NCI-H1436 treated with DMSO at 0.1 percent for 48 hours (cell line): ENCODE measurements at places on chromosomes 1 and 21.

DNA sequence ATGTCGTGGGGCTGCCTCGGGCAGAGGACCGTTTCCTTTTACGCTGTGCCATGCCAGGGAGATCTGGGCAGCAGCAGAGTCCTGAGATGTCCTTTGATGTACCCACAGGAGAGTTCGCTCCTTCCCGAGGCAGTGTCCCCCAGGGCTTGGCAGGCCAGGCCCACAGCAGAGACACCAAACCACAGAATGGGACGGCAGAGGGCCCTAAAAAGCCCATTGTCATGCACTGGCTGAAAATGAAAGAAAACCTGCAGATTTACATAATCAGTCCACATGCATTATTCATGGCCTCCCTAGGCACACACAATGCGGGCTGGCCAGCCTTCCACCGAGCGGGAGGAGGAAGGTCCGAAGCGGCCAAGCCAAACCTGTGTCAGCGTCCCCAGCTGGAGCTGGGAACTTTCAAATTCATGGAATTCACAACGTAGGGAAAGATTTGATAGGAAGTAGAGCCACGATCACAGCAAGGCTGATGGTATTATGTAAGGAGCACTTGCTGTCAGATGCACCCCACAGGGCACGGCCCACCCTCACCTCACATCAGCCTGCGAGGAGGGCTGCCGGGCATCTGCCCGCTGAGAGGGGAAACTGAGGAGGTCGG, 25.3 kb upstream of the EFHD2 start:
- DNase-seq, result no peak

DNA sequence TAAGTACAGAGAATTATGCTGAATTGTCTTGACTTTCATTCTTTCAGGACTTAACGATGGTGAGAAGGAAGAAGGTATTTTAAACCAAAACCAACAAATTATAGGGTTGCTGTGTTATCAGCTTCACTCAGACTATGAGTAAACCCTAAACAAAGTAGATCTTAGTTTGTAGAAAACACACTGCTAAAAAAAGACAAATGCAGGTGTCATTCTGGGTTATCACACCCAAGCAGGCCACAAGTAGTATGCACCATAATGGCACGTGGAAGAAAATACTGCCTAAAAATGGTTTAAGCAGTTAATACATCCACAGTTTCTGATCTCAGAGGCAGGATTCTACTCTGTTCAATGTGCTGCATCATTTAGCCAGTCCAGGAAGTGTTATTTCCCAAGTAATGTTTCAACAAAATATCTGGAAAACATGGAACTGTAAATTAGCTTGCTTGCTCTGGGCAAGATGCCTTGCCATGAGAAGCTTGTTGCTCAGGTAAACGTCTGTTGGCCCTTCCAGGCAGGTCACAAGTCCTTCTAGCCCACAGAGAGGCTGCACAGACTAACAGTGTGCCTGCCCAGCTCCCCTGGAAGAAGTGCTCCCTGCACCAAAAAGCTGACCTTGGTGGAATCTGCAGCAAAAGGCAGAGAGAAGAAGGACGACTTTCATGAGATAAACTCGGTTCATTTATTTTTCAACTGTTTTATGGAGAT, 4.1 kb downstream of the DIPK1A start:
- DNase-seq, result no peak

DNA sequence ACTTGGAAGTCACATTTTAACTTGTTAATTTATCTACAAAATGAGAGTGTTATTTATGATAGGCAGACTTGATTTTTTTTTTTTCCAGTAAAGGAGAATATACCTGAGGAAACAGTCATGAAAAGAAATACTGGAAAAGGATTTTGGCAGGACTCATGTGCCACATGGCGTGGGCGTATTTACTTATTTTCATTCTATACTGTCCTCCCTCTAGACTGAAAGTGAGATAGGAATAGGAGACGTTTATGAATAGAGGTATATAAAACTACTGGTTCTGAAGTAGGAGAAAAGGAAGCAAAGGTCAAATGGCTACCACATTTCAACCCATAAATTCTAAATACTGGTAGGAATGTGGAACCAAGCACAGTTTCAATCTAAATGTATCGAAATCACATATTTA, 94.8 kb upstream of the MPC2 start:
- DNase-seq, result no peak

DNA sequence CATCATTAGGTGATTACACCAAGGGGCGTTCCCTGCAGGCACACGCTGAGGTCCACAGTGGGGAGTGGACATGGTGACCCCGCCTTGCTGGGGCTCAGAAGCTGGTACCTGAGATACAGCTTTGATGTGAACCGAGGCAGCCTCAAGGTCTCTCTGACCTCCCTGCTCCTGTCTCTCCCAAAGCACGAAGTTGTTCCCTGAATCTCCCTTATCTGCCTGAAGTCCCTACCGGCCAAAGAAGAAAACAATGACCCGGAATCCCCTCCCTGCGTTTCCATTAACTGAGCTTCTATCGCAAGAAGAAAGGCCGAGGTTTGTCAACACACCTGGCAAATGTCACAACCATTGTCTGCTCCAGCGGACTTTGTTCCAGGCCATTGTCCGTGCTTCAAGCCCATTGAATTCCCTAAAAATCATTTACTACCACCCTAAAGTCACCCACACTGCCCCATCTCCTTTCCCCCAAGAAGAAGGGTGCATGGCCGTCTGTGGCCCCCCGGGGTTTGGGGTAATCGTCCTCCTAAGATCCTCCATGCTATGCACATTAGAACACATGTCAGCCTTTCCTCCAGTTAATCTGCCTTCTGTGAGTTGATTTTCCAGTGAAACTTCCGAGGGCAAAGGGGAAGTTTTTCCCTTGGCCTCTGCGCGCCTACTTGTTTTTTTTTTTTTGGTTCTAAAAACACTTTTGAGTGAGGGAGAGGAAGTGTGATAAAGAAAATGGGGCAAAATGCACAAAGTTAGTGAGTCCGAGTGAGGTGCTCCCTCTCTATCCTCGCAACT, 48.1 kb upstream of the COL18A1 start:
- DNase-seq, result no peak

DNA sequence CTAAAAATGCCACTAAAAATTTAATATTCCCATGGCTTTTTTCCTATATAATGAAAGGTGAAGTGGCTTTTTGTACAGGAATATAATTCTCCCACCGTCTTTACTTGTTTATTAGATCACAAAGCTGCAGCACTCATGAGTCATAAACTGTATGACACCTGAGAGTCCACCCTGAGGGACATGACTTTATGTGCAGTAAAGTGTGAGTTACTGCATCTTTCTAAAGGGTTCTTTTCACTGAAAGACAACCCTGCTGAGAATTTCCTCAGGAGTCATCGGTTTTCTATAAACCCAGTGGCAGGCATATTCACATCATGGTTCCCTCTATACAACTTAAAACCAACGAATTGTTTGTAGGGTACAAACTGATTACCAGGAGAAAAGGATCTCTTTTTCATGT, 77.4 kb downstream of the APP start:
- no peak for DNase-seq

- DNase-seq, result no peak
Measured at GRCh38 chr21:39869141-39869818, 2.0 kb downstream of the PCP4 start.

GRCh38 chr1:82015444-82015843, 214.7 kb downstream of the ADGRL2 start:
- no peak for DNase-seq

GRCh38 chr1:56057466-56058405, 521.6 kb downstream of the PLPP3 start:
- no peak for DNase-seq

- peak; percentile 23 for DNase-seq
Measured at GRCh38 chr1:205438213-205439158, 16.6 kb upstream of the LEMD1 start.

DNA sequence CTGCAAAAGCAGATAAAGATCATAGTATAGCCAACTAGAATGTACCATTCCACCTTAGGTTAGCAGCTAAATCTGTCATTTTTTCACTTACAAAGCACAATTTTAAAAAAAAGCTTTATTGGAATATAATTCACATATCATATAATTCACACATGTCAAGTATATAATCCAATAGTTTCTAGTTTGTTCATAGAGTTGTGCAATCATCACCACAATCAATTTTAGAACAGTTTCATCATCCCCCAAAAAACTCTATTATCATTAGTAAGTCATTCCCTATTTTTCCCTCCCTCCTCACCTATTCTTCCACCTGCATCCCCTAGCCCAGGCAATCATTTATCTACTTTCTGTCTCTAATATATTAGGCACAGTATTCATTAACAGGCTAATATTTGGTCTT, 32.0 kb upstream of the INSL5 start:
- no peak for DNase-seq

GRCh38 chr1:19534281-19534680, 48.9 kb upstream of the CAPZB start:
- no peak for DNase-seq

DNA sequence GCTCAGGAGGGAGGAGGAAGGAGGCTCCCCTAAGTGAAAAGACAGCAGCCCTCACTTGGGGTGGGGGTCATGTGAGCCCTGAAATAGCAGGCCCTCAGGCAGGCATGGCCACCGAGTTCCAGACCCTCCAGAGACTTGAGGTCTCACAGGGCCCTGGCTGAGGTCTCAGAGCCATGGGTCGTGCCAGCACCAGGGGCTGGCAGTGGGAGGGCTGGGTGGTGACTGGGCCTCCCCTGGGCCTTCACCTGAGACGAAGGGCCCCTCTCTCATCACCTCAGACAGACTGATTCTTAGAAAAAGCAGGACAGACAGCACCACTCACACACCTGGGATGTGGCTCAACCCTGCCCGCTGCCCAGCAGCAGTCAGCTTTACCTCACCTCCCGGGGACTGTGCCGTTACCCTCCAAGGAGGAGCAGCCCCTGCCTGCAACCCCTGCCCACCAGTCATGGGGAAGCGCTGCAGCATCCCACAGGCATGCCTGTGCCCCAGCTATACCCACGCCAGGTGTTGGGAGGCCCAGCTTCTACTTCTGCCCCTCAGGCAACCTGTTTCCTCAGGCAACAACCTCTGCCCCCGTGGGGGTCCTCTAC, 42.6 kb upstream of the LRP8 start:
- DNase-seq, result no peak

DNA sequence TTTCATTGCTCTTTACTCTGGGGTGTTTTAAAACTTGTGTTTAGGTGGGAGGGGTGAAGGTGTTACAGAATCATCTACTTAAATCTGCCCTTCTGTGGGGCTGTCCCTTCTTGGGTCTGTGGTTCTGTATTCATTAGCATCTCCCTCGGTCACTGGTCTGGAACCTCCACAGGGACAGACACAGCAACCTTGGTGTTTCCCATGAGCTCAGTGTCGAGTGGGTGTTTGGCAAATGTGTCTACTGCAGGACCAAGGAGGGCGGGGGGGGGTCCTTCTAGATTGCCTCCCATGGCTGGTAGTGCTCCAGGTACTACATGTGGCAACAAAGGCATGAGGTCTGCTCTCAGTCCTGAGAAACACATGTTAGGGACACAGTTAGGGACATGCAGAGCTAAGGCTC, 273.4 kb downstream of the PCP4 start:
- no peak for DNase-seq

- no peak for DNase-seq
Measured at GRCh38 chr1:43990271-43991199, 864 bp upstream of the CCDC24 start.

- no peak for DNase-seq
Measured at GRCh38 chr1:55610203-55610602, 395.0 kb upstream of the USP24 start.

DNA sequence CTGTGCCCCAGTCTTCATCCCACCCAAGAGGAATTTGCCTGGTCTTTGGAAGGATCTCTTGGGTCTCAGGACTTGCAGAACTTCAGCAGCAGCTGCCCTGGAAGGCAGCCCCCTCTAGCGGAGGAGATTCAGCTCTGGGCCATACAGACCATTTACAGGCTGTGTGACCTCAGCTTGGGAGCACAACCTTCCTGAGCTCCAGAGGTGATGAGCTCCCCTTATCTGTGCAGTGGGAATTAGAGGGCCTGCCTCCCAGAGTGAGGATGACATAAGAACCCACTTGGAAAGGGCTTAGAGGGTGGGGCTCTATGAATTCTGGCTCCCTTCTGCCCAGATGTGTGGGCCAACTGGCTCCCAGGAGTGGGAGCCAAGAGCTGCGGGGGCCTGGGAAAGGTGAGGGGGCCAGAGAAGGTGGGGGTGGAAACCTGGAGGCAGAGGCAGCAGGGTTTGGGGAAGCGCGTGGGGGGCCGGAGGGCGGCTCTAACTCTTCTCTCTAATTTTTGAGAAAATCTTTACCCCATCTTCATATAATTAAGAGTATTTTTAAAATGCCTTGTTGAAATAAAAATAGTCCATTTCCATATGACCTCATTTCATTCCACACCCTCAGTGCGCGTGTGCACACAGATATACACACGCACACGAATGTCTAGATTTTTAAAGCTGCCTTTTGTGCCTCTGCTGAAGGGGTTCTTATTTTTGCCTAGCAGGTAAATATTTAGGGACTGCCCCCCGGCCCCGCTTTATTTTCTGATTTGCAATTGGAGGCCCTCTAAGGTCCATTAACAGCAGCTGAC, 21.5 kb downstream of the EPHB2 start:
- DNase-seq, result no peak

- no peak for DNase-seq
Measured at GRCh38 chr21:22711636-22712035, 1713.4 kb downstream of the NCAM2 start.

- no peak for DNase-seq
Measured at GRCh38 chr1:118290571-118290970, 105.5 kb upstream of the SPAG17 start.

- no peak for DNase-seq
Measured at GRCh38 chr1:116585886-116586285, 15.1 kb upstream of the CD58 start.

DNA sequence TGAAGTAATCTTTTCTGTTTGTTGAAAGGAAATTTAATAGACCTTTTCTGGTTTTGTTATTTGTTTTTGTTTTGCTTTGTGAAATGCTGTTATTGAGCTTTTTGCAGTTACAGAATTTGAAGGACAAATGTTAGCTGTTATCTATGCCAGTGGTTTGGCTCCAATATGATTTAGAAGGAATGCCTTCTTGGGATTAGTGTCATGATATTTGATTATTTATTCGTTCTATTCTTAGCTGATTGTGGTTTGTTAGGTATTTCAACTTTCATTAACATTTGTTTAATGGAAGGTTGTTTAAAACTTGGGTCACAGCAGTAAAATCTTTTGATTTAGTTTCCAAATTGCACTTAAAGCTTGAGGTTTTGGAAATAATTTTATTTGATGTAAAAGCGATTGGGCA, 33.5 kb downstream of the ADGRL2 start:
- DNase-seq, result no peak

DNA sequence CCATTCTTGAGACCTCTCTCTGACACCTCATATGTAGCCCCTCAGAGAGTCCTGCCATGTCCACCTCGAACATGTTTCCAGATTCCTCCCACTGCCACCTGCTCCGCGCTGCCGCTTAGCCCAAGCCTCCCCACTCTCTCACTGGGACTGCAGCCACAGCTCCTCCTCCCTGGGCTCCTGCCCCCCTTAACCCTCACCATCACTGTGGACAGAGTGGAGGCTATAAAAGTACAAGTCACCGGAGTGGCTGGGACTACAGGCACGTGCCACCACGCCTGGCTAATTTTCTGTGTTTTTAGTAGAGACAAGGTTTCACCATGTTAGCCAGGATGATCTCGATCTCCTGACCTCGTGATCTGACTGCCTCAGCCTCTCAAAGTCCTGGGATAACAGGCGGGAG, 77.0 kb downstream of the VWA5B1 start:
- DNase-seq, result no peak

GRCh38 chr1:214306269-214306668, 25.3 kb downstream of the SMYD2 start:
- no peak for DNase-seq

- DNase-seq, result no peak
Measured at GRCh38 chr1:87201768-87202167, 126.9 kb upstream of the LMO4 start.
